ENCODE measurements at places on chromosomes 13 and 19. TPM values are rescaled to one million over a fixed set of nuclear protein-coding genes. Genes with fewer than 3 reads are reported as not detected.

CEACAM21 gene
- polyA plus RNA-seq, result 2.0 TPM

KIR2DL1 gene
- polyA plus RNA-seq, result not detected

C1QTNF9B gene
- polyA plus RNA-seq, result 2.5 TPM

CLDND2 gene
- polyA plus RNA-seq, result 2.2 TPM

GFY gene
- polyA plus RNA-seq, result not detected

ZNF829 gene
- 4.2 TPM for polyA plus RNA-seq

All from hindlimb muscle (tissue), 1 donor.